ENCODE measurements at places on chromosomes 7 and 10.
A peak's percentile ranks its signal among the peaks of the same experiment; 100 is the strongest.

GRCh38 chr10:33113466-33113865, 155.4 kb upstream of the ITGB1 start:
- DNase-seq: no peak

- no peak for DNase-seq
Measured at GRCh38 chr10:76885816-76886215, 751.8 kb downstream of the KCNMA1 start.

DNA sequence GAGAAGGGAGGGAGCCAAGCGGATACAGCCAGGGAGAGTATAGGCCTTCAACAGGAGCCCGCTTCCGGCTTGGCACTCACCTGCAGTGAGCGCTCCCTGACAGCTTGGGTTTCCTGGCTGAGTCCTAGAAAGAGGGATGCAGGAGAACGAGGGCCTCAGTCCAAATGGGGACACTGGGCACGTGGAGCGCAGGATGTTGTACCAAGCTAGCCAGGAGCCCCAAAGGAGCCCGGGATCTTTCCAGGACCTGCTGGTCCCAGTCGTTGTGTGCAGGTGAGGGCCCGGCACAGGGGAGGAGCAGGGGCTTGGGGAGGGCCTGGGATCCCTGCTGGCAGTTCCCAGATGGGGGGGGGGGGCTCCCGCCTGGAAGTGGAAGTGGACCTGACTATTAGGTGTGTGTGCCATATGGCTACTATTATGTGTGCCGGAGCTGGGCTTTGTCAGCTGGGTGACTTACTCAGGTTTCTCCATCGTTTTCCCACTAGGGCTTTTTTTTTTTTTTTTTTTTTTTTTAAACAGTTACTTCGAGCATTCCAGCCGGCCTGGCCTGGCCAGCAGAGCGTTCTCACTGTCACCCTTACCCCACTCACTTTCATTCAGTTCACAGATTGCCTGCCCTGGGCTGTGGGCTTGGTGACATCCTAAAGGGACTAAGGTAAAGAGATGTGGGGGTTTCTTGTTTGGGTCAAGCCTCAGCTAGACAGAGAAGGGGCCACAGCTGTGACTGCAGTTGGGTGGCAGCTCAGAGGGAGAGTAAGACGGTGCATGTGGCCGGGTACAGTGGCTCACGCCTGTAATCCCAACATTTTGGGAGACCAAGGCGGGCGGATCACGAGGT, 3.8 kb downstream of the AGAP3 start:
- no peak for DNase-seq

DNA sequence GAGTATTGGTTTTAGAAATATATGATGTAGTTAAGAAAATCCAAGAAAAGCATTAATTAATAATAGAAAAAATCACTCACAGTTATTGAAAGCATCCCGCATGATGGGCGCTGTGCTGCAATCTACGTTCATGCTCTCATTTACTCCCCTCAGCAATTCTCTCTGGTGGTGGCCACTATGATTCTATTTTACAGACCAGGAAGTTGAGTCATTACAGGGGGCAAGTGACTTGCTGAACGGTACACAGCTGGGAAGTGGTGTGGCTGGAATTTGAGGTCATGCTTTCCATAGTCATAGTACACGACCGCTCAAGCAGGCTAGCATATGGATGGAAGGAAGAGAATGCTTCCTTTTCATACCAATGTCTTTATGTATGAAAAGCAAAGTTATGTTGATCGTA, 117.4 kb downstream of the TES start:
- no peak for DNase-seq

- DNase-seq: no peak
Measured at GRCh38 chr7:69615685-69616084, 17.4 kb downstream of the AUTS2 start.

GRCh38 chr7:95334447-95334846, 10.1 kb upstream of the PON1 start:
- DNase-seq: no peak

GRCh38 chr10:20887706-20888555, 9.2 kb downstream of the NEBL start:
- no peak for DNase-seq

GRCh38 chr10:117322260-117322659, 53.0 kb downstream of the PDZD8 start:
- DNase-seq: no peak

GRCh38 chr10:119191881-119192280, 13.3 kb upstream of the PRDX3 start:
- DNase-seq: no peak

DNA sequence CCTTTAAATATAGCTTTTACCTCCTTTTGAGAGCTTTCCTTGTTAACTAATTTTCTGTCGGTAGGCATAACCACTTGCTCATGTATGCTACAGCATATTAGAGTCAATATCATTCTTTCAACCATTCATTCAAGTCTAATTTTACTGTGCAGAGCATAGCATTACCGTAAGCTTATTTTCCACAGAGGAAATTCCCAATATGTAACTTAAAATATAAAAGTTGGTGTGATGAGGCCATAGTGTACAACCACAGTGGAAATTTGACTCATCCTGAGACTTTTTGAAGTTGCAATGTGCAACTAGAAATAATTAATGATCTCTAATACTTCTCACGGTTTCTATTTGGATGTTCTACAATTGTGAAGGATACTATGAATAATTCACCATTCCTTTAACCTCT, 80.6 kb upstream of the KLF6 start:
- no peak for DNase-seq

DNA sequence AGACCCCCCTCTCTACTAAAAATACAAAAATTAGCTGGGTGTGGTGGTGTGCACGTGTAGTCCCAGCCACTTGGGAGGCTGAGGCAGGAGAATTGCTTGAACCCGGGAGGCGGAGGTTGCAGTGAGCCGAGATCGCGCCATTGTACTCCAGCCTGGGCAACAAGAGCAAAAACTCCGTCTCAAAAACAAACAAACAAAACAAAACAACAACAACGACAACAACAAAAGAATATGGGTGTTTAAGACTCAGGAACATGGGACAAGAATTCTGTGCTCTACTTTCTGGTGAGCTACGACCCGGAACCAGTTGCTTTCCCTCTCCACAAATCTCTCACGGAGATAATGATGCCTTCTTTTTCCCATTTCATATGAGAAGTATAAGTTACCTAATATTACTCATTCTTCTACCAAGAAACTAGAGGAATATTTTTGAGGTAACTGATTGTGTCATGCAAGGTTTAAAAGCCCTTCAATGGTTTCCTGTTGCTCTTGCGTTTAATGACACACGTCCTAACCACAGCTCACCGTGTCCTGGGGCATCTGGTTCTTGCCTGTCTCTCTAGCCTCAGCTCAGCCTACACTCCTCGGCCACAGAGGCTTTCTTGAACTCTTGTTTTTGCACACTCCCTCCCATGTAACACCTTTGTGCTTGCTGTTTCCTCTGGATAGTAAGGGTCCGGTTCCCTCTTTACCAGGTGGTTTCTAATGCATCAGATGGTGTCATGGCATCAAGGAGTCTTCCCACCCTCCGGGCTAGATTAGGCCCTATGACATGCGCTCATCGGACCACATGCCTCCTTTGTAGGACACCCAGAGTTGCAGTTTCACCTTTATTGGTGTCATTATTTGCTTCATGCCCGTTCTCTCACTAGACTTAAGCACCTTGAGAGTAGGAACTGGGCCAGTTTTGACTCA, 67.5 kb downstream of the PFKFB3 start:
- DNase-seq: peak; percentile 25

Data from activated CD8-positive, alpha-beta memory T cell treated with anti-CD3 and anti-CD28 coated beads for 1 hour (primary cell).